Right atrium auricular region (tissue), 2 donors: ENCODE measurements at places on chromosomes 5 and 9.

GRCh38 chr9:138013836-138014562 lies 136.4 kb downstream of the CACNA1B start:
- no peak overlapping the region for H3K27ac ChIP-seq
- H3K4me1 ChIP-seq: no peaks in the 10 kb centered on the region
- DNase-seq: no peak

- no peak overlapping the region for H3K27ac ChIP-seq
- no peaks in the 10 kb centered on the region for H3K36me3 ChIP-seq
- H3K4me1 ChIP-seq: no peaks in the 10 kb centered on the region
- no peaks in the 10 kb centered on the region for H3K27me3 ChIP-seq
- H3K4me3 ChIP-seq: no peak overlapping the region
These were observed 136.5 kb upstream of the STK32A start for GRCh38 chr5:147098233-147098790.

DNA sequence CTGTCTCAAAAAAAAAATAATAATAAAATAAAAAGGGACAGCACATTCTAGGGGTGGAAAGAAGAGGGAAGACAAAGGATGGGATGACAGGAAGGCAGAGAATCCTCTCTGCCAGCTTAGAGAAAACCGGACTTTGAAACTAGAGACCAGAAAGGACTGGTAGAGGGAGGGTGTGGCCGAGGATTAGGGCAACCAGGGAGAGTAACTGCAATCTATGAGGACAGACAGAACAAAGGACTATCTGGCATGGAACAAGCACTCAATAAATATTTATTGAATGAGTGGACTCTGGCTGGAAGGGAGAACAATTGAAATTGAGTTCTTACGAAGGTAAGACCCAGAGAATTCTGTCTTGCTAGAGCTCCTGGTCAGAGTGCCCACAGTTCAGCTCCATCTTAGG lies 2.4 kb downstream of the GBA2 start:
- peaks cover 71% of the 10 kb centered on the region for H3K4me1 ChIP-seq
- H3K27me3 ChIP-seq: no peaks in the 10 kb centered on the region
- DNase-seq: no peak
- H3K36me3 ChIP-seq: peaks cover 50% of the 10 kb centered on the region

DNA sequence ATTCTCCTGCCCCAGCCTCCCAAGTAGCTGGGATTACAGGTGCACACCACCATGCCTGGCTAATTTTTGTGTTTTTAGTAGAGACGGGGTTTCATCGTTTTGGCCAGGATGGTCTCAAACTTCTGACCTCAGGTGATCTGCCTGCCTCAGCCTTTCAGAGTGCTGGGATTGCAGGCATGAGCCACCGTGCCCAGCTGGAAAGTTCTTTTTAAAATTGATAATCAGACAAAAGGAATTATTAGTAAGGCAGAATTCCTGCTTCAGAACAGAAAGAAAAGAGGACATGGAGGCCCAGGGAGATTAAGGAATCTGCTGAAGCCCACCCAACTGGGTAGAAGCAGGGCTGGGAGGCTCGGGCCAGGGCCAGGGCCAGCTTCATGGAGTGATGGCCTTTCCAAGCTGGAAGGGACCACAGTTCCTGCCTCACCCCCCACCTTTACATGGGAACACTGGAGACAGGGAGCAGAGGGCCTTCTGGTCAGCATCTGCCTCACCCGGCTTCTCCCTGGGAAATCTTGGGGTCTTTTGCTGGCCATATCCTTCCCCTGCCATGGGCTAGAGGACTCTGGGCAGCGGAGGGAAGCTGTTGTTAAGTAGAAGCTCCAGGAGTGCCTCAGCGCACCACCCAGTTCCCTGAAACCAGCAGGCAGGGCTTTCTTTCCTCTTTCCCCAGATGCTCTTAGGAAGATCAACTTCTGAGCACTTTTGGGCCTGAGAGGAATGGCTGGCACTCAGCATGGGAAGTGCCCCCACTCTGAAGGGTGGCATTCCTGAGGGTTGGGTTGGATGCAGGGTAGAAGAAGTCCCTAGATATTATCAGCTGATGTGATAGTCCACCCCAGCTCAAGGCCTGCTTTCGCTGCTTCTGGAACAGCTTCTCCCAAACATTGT lies 70.1 kb downstream of the RGS3 start:
- peaks cover 61% of the 10 kb centered on the region for H3K4me1 ChIP-seq
- H3K36me3 ChIP-seq: peaks cover 42% of the 10 kb centered on the region
- no peak for DNase-seq
- peak overlapping the region; percentile 54 for H3K27ac ChIP-seq

- DNase-seq: no peak
- no peaks in the 10 kb centered on the region for H3K4me1 ChIP-seq
- H3K27me3 ChIP-seq: no peaks in the 10 kb centered on the region
- no peaks in the 10 kb centered on the region for H3K36me3 ChIP-seq
- H3K27ac ChIP-seq: no peak overlapping the region
These were observed 42.5 kb downstream of the GTF3C4 start for GRCh38 chr9:132712753-132713152.
